ENCODE measurements at places on chromosomes 7 and 10. TPM values are rescaled to one million over a fixed set of nuclear protein-coding genes. Genes with fewer than 3 reads are reported as not detected.
A peak's percentile ranks its signal among the peaks of the same experiment; 100 is the strongest.

GRCh38 chr7:124762611-124763143 is 2.9 kb downstream of the GPR37 start:
- no peak for DNase-seq

DNA sequence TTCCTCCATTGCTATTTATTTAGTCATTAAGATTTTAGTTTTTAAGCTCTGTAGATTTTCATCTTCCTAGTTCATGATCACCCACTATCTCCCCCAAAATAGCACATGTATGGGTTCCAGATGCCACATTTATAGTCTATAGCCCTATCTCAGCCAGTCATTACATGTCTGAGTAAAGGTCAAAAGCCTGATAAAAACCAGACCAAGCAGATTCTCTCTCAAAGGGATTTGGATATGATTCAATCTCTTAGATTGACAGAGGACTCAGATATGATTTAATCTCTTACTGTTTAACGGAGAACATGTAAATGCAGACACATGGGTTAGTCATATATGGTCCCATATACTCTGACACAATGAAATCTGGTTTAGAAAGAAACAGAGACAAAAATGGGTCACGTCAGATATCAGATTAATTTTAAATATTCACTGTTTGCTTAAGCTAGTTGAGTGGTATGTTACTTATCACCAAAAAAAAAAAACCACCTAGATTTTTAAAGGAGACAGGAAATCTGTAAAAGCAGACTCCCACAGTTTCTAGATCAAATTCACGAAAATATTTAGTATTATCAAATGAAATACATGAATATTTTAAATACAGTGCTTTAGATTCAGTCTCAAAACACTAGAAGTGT is 107.0 kb upstream of the LRRN3 start:
- no peak for DNase-seq

DNA sequence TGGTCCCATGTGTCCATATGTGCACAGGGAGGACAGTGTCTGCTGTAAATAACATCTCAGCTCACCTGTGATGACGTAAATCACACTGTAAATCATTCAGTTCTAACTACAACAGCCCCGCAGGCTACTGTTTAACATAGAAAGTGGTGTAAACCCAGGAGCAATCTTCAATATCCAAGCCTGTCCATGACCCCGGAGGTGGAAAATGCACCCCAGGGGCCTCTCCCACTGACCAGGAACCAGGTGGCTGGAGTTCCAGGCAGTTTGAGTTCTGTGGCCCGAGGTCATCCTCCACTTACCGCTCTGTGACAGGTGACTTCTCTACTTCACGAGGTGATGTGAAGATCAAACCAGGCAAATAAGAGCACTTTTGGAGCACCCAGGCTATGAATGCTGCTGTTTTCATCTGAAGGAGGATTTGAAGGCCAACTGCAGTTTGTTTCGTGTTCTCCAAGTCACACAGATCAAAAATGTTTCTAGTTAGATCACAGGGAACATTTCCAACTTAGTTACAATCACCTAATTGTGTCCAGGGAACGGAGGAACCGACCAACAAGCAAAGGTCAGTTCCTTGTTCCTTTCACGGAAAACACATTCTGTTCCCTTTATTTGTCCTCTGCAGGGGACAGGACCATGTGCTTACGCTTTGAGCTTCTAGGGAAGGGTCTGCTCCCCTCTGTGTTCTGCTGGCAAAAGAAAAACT is 131.8 kb downstream of the WDR37 start:
- no peak for DNase-seq

DNA sequence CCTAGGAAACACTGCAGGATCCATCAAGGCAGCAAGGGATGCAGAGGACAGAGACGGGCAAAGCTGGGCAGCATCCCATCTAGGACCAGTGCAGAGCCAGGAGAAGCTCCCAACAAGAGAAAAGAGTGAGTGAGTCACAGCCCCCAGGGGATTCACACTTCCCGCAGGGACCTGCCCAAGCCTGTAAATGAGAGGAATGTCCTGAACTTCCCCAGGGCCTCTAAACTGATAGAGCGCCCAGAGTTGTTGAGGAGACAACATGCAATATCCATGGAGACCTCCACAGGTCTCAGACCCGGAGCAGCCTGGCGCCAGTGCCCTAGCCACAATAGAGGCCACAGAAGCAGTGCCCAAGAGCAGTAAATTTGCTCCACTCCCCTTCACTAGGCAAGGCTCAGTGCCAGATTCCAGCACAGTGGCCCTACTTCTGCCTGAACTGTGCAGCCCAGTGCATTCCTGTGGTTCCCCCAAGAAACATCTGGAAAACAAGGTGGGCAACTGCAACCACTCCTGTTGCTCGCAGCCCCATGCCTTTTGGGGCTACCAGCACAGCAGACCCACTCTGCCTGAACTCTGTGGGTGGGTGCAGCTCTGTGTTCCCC is 567.5 kb downstream of the POM121L12 start:
- DNase-seq = no peak

GRCh38 chr10:121362026-121362425 is 236.2 kb downstream of the FGFR2 start:
- no peak for DNase-seq

DNA sequence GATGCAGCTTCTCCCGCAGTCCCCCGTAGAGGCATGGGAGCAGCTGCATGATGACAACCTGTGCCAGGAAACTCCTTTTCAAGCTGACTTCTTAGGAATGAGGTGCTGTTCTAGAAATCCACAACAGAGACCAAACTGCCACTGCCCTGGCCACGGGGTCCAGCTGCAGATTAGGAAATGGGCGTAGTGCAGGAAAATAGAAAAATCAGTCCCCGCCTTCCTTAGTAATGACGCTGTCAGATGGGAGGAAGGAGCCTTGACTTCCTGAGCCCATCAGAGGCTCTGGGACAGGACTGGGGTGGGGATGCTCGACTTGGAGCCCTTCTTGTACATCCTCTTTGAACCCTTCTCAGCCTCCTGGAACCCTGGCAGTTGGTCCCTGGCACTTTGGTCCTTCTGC is 227.8 kb upstream of the GRB10 start:
- DNase-seq = no peak

GRCh38 chr7:87581723-87582122 is 19.0 kb downstream of the ABCB1 start:
- no peak for DNase-seq

The NRBF2 gene
- 21.2 TPM for total RNA-seq

- no peak for DNase-seq
These were observed 957.1 kb downstream of the SORCS3 start for GRCh38 chr10:105598207-105598606.

DNA sequence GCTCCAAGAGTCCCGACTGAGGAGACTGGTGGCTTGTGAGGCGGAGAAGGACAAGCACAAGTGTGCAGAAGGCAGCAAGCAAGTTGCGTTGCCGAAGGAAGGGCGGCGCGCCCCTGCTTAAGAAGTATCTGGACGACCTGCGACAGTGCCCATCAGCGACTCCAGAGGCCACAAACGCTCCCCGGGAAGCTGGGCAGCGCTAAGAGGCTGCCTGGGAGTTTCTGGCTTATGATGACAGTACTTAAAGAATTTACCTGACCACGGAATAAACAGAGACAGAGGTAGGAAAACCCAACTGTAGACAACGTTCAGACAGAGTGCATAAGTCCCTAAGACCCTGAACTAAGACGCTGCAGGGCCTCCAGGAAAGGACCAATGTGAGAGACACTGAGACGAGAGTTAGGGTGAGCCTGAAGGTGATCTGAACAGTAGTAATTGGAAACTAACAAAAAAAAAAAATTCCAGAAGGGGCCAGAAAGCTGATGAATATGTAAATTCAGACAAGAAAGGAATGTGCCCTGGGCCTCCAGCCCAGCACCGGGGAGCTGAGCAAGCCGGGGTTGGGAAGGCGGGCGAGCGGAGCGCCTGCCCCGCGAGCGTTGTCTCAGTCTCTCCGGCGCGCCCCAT is 1.0 kb downstream of the OSBPL3 start:
- no peak for DNase-seq

The TSPAN33 gene
- 22.2 TPM for total RNA-seq

DNA sequence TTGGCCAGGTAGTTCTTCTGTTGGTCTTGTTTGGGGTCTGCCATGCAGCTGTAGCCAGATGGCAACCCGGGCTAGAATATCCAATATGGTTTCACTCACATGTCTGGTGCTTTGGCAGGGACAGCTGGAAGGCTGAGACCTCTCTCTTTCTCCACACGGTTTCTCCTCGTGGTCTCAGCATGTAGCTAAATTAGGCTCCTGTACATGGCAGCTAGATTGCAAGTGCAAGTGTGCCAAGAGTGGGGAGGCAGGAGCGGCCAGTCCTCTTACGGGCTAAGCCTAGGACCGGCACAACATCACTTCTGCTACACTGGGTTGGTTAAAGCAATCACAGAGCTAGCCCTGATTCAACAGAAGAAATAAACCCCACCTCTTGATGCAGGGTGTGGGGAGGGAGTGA is 9.3 kb upstream of the PDE1C start:
- DNase-seq = no peak

GRCh38 chr10:133391761-133392518 is 2.0 kb upstream of the MTG1 start:
- no peak for DNase-seq

DNA sequence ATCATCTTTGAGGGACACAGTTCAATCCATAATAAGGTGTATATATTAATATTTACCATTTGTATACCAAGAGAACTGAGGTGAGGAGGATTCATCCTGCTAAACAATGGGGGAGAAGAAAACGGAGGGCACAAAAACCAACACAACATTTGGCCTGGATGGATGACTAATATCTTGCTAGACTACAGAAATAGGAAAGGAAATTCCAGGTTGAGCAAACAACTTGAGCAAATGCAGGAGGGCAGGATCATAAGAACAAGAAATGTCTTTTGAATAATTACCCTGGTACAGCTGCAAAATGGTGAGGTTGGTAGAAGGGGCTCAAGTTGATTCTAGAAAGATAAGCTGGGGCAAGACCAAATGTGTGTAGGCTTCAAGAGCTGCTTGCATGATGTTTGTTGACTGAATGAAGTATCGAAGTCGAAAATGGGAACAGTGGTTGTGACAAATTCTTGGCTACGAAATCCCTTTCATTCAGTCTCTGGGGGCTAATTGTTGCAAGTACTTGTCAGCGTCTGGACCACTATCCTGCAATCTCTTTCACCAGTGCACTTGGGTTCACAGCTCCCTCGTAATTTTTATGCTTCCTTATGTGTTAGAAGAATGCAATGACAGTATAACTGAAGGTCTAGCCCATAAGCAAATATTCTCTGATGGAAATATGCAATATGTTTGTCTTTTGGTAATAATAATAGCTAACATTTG is 176.2 kb downstream of the PTEN start:
- DNase-seq = no peak

- DNase-seq = peak; percentile 20
These were observed 24.2 kb downstream of the IFIT3 start for GRCh38 chr10:89351780-89352597.
